ENCODE measurements at places on chromosomes 6 and 20.
A peak's percentile ranks its signal among the peaks of the same experiment; 100 is the strongest.

DNA sequence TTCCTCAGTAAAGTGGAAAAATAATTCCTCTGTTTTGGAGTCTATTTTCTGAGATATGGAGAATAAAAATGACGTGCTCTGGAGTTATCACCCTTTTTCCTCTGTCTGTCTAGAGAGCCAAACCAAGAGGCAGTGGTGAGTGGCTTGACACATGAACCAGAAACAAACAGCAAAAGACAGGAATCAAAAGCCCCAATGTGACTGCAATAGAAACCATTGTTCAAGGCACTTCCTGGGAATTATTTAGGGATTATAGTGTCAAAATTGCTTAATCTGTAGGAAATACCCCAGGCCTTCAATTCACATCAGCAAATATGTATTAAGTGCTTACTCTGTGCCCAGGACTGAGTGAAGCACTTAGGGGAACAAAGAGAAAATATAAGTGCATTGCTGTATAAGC, 560.4 kb upstream of the JAG1 start:
- no peak for DNase-seq

DNA sequence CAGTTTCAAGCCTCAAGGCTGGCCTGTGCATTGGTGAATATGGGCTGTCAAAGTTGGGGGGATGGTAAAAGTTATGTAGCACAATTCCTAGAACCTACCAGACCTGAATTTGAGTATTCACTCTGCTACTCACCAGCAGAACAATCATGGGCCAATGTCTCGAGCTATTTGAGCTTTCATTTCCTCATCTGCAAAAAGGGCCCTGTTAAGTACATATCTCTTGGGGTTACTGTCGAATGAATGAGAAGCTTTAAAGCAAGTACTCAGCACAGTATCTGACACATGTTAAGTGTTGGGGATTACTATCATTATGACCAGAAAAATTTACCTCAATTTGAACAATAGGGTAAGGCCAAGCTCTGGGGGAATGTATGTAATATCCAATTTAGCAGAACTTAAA, 13.5 kb upstream of the ENPP4 start:
- DNase-seq = no peak

GRCh38 chr6:152313542-152314482, 323.4 kb downstream of the SYNE1 start:
- DNase-seq = no peak

- DNase-seq = peak; percentile 28
Measured at GRCh38 chr6:159819932-159820640, 20.0 kb downstream of the PNLDC1 start.

DNA sequence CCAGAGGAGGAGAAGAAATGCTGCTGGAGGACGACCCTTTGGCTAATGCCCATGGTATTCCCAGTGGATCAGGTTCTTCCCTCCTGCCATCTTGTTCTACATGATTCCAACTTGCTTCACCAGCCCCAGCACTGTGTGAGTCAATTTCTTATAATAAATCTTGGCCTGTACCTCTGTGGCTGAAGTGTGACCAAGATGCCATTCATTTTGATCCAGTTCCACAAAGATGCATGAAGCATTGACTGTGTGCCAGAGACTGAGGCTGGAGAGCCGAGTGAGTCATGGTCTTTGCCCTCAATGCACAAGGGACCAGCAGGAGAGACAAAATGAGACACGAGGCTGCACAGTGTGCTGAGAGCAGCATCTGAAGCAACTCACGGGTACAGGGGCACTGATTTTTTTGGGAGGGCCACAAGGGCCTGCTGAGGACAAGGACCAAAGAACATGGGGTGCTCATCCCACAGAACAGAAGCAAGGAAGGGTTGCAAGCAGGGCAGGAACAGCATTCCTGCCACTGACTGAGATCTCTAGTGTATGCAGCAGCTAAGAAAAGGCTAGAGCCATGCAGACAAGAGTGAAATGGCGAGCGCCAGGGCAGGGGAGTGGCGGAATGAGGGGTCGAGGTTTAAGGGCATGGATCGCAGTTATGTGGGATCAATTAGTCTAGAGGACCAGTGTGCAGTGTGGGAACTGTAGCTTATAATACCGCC, 207.0 kb downstream of the THBS2 start:
- no peak for DNase-seq

DNA sequence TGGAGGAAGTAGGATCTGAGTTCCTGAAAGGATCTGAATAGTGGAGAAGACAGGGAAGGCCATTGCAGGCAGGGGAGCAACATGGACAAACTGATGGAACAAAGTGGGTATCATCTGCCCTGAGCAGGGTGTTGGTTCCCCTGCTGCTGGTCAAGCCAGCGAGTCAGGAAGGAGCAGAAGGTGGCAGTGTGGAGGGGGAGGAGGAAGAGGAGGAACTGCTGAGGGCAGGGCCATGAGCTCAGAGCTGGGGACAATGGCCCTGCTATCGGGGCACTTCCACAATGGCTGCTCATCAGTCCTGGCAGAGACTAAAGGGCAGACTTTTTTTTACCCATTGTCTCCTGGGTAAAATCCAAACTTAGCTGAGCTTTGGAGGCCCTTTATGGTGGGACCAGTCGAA, 13.6 kb downstream of the CNBD2 start:
- DNase-seq = no peak

DNA sequence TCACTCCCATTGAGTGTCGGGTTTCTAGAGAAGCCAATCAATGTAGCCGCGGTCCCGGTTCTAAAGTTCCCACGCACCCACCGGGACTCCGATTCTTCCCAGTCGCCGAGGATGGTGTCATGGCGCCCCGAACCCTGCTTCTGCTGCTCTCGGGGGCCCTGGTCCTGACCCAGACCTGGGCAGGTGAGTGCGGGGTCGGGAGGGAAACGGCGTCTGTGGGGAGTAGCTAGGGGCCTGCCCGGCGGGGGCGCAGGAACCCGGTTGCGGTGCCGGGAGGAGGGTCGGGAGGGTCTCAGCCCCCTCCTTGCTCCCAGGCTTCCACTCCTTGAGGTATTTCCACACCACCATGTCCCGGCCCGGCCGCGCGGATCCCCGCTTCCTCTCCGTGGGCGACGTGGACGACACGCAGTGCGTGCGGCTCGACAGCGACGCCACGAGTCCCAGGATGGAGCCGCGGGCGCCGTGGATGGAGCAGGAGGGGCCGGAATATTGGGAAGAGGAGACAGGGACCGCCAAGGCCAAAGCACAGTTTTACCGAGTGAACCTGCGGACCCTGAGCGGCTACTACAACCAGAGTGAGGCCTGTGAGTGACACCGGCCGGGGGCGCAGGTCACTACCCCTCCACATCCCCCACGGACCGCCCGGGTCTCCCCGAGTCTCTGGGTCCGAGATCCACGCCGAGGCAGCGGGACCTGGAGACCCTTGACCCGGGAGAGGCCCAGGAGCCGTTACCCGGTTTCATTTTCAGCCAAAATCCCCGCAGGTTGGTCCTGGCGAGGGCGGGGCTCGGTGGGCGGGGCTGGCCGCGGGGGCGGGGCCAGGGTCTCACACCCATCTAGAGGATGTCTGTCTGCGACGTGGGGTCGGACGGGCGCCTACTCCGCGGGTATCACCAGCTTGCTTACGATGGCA, 35.2 kb upstream of the HLA-G start:
- peak; percentile 44 for DNase-seq

GRCh38 chr20:37526238-37526838, 1.3 kb downstream of the BLCAP start:
- DNase-seq = no peak

- DNase-seq = no peak
Measured at GRCh38 chr6:86526238-86526637, 411.1 kb upstream of the HTR1E start.

GRCh38 chr20:62063981-62064769, 1.5 kb downstream of the TAF4 start:
- no peak for DNase-seq

- DNase-seq = no peak
Measured at GRCh38 chr6:153942361-153942760, 96.7 kb upstream of the OPRM1 start.

DNA sequence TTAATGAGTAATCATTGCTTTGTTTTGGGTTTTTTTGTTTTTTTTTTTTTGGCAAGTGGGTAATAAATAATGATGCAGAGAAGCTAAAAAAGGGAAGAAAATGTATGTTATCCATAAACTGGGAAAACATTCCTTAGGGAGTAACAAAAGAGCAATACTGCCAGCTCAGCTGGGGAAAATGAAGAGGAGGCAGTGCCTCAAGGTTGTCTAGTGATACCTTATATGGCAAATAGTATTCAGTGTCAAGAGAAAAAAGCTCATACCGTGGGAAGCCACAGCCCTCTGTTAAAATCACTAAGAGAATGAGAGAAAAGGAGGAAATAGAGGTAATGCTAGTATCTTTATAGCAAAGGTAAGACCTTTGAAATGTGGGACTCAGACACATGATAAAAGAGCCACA, 47.1 kb upstream of the SMLR1 start:
- no peak for DNase-seq

DNA sequence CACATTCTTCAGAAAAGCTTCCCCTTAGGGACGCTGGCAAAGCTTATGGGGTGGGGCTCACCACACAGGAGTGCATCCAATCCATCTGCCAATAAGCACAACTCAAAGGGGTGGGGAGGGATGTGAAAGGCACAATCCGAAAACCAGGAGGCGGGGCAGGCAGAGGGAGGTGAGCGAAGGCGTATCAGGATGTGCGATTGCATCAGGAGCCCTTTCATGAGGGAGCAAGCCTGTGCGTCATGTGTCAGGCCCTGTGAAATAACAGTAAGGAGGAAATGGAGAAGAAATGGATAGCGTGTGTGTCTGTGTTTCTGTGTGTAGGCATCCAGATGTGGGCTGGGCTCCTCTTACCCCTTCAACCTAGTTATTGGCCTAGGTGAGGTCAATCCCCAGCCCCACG, 382.4 kb upstream of the CDH4 start:
- DNase-seq = no peak

GRCh38 chr20:3919352-3919751, 30.2 kb downstream of the PANK2 start:
- DNase-seq = no peak

GRCh38 chr20:9072861-9073500, 4.1 kb downstream of the PLCB4 start:
- no peak for DNase-seq

GRCh38 chr20:33704197-33704924, 15.7 kb downstream of the PXMP4 start:
- no peak for DNase-seq

DNA sequence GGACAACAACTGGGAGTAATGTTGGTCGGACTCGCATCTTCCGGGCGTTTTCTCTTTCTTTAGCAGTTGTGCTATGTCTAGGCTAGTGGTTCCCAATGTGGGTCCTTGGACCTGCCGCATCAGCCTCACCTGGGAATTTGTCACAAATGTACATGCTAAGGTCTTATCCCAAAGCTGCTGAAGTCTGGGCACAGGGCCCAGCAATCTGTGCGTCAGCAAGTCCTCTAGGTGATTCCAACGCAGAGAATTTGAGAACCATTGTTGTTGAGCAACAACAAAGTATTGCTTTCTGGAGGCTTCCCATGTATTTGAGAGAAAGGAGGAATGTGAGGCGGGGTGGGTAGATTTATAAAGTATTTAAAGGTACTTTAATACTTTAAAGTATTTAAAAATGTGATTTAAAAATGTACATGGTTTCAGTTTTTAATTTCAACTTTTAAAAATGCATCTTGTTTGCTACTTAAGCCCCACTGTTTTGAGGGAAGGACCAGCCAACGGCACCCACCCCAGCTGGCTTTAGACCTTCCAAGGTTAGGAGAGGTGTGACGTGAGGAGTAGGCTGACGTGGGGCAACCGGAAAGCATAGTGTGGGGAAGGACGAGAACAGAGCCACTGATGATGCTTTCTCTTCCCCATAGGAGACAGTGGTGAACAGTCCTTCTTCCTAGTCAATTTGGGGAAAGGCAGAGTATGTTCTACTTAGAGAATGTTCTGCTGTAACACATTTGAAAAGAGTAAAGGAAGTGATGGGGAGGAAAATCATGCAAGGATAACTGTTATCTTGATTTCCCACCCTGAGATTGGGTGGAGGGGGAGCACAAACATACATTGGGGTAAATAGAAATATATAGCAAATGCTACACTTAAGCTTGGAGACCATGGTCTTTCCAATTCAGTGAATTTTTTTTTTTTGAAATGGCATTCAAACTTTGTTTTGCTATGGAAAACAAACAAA, 4.3 kb downstream of the UST start:
- no peak for DNase-seq

- no peak for DNase-seq
Measured at GRCh38 chr6:156928126-156928525, 150.9 kb downstream of the ARID1B start.

- peak; percentile 56 for DNase-seq
Measured at GRCh38 chr6:15491255-15491985, 171.4 kb downstream of the DTNBP1 start.

DNA sequence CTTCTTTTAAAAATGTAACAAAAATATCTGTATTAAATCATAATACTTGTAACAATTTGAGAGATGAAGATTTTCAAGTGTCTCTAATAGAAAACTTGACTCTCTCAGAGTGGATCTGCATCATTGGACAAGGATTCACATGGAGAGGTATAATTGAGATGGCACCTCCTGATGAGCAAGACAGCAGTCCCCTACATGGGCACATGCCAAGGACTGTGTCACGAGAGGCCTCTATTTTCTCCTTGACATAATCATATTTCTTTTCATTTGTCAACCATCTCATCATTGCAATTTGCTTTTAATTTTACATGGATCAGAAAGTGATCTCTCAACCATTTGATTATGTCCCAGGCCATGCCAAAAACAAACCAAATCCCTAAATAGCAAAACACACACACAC, 206.8 kb upstream of the THEMIS start:
- DNase-seq = no peak

GRCh38 chr6:79146421-79146820, 68.4 kb upstream of the PHIP start:
- no peak for DNase-seq

GRCh38 chr6:439641-440167, 48.2 kb downstream of the IRF4 start:
- no peak for DNase-seq

- DNase-seq = no peak
Measured at GRCh38 chr6:33846226-33846625, 42.4 kb upstream of the MLN start.

DNA sequence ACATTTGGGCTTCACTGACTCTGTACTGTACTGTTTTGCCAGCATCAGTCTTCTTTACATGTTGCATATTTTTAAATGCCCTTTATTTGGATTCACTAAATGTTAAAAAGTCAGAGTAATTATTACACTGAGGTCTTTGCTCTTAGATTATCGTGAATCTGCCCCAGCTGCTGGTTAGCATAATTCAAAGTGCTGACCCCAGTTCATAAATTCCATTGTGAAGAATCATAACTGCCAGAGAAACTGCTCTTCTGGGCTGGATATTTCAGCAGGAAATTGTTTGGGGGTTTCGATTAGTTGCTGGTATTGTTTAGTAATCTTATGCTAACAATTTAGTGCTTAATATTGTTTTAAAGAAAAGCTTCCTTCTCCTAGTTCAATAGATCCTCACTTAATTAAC, 682.1 kb upstream of the MAP3K7 start:
- DNase-seq = no peak

- DNase-seq = no peak
Measured at GRCh38 chr6:85662251-85662650, 19.6 kb upstream of the SYNCRIP start.

GRCh38 chr6:150876598-150876997, 11.1 kb downstream of the MTHFD1L start:
- DNase-seq = no peak

- DNase-seq = no peak
Measured at GRCh38 chr6:87196275-87196842, 41.0 kb downstream of the ZNF292 start.

GRCh38 chr6:166168616-166169548, 1.2 kb upstream of the TBXT start:
- no peak for DNase-seq

GRCh38 chr6:144298194-144298593, 13.1 kb downstream of the UTRN start:
- no peak for DNase-seq

- DNase-seq = no peak
Measured at GRCh38 chr6:133503336-133503729, 262.2 kb downstream of the EYA4 start.
